ENCODE measurements at places on chromosomes 2 and 18.

GRCh38 chr18:52339891-52340371 lies at the start of gene DCC:
Gene DCC (plus strand): TSS chr18:52340197. CDS start chr18:52340788, 591 bp downstream.
- no peak for DNase-seq

GRCh38 chr2:96884299-96885094 lies 14.6 kb upstream of the SEMA4C start:
- DNase-seq = no peak

DNA sequence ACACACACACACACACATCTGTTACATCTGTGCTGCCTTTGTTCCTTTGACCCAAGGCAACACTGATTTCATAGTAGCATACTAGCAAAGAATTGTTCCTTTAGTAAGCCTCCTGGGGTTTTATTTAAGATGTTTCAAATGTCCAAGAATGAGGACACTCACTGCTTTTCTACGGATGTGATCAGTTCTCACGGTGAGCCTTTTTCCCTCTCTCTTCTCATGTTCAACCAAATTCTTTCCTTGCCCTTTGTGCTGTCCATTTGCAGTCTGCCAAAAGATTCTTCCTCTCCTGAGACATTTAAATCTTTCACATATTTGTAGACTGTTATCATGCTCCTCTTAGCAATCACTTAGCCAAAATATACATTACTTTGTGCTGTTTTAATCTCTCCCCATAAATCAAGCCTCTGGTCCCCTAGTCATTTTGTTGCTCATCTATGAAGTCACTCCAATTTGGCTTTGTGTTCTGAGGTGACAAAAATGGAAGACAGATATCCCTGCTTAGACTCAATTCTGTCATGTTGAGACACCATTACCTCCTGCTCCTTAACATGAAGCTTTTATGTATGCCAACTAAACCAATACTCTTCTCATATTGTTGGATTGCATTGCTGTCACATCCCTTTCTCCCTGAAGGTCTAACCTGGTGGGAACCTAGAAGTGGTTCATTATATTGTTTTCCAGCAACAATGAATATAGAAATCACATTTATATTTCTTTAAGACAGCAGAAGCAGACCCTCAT lies 1605.3 kb upstream of the ACVR2A start:
- no peak for DNase-seq

DNA sequence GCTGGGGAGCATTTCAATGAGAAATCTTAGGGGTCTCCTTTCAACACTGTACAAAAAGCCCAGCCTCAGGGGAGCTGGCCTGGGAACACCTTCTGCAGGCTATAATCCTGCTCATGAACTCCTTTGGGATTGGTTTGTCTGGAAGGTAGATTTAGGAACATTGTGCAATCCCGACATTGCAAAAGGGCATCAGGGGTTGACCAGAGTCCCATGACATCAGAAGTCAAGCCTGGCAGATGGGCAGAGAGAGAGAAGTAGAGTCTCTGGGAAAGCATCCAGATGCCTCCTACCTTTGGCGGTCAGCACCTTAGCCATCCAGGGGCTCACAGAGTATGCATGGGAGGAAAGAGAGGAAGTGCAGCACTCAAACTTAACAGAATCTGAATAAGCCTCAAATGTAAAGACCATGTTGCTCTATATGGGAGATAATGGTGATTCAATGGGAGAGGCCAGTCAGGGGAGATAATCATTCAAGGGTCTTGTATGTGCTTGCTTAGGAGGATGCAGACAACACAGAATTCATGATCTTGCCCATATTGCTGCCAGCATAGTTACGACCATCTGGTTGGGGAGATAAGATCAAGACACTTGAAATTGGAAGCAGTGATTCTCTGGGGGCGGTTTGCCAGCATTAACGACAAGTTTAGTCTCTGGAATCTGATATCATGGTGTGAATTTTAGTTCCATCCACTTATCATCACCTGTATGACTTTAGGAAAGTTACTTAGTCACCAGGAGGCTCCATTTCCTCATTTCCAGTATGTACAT lies 58.3 kb upstream of the UPP2 start:
- DNase-seq = no peak

DNA sequence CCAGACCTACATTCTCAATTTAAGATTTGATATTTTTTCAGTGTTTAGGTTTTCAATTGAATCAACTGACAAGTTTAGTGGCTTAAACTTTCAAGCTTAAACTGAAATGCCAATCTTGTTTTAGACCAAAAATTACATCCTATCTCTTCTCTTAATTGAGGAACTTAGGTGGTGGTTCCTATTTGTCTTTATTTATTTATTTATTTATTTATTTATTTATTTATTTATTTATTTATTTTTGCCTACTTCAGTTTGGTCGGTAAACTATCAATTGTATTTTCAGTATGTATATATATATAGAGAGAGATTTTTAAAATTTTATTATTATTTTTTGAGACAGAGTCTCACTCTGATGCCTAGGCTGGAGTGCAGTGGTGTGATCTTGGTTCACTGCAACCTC lies 68.1 kb downstream of the NEDD4L start:
- DNase-seq = no peak

GRCh38 chr2:184685999-184686841 lies 87.9 kb downstream of the ZNF804A start:
- no peak for DNase-seq

- DNase-seq = no peak
Measured at GRCh38 chr2:6574121-6574520, 291.6 kb downstream of the CMPK2 start.

DNA sequence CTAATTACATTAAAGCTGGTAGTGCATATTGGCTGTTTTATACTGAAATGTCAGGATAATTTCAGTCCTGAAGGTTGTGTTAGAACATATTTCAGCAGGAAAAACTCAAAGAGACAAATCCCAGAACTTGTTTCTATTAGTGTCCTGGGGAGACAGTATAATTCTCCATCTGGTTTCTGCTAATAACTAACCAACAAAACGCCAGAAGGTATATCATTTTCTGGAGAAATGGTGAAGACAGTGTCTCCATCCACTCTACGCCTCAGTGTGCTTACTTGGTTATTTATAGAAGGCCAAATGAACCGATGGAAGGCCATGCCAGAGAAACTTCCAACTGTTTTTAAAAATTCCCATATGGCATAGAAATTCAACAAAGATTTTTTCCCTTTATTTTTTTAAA lies 41.6 kb downstream of the GCA start:
- no peak for DNase-seq

- DNase-seq = no peak
Measured at GRCh38 chr2:149534674-149535073, 52.9 kb downstream of the MMADHC start.

GRCh38 chr2:129977986-129978385 lies 1.5 kb upstream of the RAB6C start:
- DNase-seq = no peak

DNA sequence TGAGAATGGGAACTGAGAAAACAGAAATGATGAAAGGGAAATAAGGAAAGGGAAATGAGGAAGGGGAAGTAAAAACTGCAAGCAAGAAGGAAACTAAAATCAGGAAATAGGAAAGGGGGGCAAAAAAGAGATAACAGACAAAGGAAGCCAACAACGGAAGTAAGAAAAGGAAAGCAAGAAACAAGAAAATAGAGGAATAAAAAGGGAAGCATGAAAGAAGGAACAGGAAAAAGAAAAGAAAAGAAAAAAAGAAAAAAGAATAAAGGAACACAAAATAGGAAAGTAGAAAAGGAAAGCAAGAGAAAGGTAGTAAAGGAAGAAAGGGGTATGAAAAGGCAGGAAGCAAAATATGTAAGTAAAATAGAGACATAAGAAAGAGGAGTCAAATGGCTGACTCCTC lies 241.2 kb upstream of the NCKAP5 start:
- DNase-seq = no peak

DNA sequence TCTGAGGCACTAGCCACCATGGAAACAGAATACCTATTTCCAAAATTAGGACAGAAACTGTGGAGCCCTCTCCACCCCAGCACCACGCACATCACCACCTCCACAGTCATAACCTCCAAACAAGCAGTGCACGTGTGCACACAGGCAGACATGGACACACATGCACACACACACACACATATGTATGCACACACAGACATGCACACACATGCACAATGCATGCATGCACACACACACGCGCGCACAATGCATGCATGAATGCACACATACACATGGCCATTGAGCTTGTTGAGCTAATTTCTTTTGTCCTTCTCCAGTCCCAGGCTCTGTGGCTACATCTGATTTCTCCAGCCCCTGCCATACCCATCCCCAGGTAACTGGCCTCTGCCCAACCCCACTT lies 161.6 kb upstream of the EPB41L3 start:
- DNase-seq = no peak

GRCh38 chr2:204491528-204491927 lies 53.7 kb upstream of the PARD3B start:
- DNase-seq = no peak

DNA sequence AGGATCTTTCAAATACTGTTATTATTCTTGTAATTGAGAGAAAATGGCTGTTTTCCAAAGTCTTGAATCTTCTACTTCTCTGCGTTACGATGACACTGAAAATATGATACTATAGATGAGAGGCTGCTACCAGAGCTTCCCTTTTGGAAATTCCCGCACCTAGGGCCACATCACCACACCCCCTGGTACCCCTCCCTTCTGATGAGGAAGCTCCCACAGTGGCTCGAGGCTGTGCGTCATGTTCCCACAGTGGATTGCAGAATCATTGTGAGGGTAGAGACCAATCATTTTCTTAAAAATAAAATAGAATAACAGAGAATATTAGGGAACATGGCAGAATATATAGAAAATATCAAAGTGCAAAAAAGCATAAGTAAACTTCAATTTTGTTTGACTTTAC lies 268.9 kb upstream of the SMIM21 start:
- no peak for DNase-seq

DNA sequence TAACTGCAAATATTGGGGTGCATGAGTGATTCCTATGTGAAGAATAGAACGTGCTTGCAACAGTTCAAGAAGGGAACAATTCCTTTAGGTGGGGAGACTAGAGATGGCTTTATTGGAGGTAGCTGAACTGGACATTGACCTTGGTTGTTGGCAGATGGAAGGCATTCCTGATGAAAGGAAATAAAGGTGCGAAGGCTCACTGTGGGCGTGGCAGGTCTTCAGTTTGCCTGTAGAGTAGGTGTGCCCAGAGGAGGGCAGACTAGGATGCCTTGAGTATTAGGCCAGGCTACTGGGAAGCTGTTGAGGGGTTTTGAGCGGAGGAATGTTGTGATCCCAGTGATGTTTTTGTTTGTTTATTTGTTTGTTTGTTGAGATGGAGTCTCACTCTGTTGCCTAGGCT lies 2.8 kb downstream of the SPR start:
- DNase-seq = no peak

DNA sequence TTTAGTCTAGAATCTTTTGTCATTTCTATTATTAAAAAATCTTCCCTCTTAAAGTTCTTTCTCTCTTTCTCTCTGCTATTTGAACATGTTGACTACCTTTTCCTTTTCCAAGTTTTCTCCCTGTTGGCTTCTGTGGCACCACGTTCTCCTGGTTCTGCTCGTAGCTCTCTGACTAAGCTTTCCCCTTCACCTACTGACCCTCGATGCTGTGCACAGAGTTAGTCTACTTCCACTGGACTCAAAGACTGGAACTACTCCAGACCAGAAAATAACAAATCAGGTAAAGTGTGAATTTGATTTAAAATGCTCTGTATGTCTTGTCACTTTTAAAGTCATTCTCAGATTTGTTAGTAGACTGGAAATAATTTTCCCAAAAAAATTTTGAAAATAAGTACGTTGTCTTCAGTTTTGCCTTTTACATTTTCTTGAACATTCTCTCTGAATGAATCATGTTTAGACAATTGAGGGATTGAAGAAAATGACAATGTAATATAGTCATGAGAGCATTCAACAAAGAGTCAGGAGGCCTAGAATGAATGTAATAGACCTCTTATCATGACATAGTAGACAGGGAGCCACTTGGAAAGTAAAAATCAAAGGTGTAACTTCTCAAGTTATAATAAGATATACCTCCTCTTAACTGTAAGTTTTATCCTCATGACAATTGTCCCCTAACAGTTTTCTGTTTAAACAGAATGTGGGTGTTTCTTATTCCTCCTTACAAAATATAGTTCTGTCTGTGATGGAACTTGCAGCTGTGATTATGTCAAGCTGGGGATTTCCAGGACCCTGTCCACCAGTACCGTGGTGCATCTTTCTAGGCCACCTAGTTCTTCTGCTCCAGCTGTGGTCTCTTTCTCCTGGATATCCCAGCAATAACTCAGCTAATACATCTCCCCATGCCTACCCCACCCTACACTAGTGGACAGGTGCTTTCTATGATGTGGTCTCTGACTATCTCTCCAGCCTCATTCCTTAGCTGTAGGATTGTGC lies 25.5 kb downstream of the ITPRID2 start:
- no peak for DNase-seq

DNA sequence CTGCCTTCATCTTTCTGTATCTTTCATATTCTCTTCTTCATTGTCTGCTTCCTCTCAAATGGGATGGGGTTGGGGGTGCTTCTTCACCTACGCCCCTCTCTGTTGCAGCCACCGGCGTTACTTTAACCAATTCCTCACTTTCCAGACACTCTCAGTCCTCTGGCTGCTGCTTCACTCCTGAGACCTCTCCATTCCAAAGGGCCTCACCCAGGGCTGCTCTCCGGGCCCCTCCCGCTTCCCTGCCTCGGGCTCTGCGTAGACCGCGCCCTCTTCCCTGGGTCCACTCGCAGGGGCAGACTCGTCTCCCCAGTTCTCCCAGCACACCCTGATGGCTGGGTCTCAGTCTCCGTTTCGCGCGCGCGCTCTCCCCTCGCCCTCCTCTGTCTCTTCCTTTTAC lies 926 bp downstream of the SERPINB8 start:
- DNase-seq = no peak

- no peak for DNase-seq
Measured at GRCh38 chr18:28176698-28176947, 307 bp downstream of the CDH2 start.

DNA sequence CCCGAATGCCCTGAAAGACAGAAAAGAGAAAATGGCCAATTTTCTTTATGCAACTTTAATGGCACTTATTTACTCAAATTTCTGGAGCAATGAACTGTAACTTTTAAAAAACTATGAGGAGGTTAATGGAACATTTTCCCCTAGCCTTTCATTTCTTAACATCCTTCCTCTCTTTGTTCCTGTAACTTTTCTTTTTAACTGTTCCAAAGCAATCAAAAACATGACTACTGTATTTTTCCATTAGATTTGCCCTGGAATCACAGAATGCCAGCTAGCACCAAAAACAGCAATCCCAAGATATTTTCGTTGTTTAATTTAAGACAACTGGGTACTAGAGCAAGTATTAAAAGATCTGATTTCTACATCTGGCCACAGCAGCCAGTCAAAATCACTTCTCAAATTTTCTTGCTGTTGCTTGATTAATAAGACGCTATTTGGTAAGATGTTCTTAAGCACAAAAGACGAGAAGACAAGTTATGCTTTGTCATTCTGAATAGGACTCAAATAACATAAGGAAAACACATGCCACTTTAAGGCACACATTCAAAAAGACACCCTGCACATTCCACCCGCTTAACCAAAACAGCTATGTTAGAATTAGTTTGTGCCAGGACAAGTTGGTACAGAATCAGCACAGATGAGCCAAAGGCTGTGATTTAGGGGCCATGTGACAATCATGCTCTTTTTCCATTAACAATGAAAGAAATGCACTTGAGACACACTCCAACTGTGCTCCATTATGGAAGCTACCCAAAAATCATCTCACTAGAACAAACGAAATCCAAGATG lies 3.6 kb downstream of the STARD7 start:
- no peak for DNase-seq
